Esophagus squamous epithelium (tissue), 5 donors: ENCODE measurements at places on chromosomes 7 and 10.

DNA sequence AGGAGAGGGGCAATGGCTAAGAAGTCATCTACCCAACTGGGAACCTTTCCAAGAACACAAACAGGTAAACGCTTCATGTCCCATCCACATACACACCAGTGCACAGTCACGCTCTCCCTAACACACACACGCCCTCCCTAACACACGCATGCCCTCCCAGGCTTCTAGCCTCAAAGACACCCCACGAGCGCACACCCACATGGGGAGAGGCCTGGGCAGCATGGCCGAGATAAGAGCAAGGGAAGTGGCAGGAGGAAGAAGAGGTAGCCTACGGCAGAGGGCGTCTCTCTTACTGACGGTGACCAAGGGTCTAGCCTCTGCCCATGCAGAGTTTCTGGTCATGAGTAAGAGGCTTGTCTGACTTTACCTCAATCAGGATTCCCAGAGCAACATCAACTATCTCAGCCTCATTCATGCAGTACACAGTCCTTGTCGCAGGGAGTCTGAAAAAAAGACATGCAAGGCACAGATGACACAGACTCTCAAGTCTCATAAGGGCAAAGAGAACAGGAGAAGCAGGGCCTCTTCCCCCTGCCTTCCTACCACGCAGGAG, 3.1 kb downstream of the CYREN start:
- no peak for DNase-seq

DNA sequence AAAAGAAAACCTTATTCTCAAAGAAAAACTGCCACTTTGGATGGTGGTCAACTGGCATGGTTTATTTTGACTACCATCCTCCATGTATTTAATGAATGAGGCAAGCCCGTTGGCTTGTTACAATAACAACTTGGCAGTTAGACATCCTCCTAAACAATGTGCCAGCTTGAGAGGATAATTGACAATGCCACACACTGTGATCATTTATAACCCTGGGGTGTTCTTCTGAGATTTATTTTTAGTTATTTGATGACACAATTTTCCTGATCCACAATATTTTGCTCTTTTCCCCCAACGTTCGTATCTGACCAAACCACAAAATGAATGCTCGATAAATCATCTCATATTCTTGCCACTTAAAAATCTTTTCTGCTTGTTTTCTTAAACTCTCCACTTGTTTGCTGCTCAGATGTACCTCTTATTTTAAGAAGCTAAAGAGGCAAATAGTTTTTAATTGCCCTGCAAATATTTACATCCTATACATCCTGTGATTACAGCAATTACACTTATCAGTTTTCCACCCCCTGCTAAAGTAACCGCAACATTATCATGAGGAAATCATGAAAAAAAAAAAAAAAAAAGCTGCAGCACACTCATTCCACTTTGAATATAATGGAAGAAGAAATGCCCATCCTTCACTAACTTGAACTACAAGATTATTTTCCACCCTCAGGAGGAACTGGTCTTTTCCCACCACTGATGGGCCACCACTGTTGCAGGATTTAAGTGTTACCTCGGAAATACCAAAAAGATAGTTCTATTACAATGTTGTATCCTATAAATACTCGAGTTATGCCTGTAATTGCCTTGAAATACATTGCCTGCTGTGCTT, 119.9 kb downstream of the MBL2 start:
- no peak for DNase-seq

DNA sequence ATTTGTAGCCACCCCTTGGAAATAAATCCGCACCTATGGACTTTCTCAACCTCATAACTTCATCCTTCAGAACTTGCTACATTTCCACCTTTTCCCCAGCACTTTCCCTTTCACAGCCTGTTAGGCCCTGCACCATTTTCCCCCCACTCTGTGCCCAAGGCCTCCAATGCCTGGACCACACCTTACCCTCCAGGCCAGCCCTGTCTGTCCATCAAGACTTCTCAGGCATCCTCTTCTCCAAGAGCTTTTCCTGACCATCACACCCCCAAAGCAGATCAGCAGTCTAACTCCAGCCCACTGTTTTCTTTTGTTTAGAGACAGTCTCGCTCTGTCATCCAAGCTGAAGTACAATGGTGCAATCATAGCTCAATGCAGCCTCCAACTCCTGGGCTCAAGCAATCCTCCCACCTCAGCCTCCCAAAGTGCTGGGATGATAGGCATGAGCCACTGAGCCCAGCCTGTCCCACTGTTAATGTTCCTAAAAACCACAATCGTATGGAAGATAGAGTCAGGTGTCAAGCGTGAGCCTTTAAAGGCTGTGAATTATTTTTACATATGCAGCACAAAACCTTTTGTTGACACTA, 116.8 kb downstream of the PARD3 start:
- no peak for DNase-seq

DNA sequence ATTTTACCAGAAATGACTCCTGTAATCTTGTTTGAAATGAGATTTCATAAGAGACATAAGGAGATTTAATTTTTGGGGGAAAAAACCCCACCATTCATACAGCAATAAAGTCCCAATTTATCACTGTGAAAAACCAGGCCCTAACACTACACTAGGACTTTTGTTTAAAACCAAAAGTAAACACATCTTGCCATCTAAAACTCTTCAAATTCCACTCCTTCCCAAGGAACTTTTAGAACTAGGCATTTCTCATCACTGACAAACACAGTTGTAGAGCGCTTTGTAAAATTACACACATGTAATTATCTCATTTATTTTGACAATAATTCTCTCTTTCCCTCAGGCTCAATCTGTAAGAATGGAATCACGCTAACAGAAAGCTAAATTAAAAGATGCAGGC, 128.1 kb upstream of the C1QL3 start:
- no peak for DNase-seq

DNA sequence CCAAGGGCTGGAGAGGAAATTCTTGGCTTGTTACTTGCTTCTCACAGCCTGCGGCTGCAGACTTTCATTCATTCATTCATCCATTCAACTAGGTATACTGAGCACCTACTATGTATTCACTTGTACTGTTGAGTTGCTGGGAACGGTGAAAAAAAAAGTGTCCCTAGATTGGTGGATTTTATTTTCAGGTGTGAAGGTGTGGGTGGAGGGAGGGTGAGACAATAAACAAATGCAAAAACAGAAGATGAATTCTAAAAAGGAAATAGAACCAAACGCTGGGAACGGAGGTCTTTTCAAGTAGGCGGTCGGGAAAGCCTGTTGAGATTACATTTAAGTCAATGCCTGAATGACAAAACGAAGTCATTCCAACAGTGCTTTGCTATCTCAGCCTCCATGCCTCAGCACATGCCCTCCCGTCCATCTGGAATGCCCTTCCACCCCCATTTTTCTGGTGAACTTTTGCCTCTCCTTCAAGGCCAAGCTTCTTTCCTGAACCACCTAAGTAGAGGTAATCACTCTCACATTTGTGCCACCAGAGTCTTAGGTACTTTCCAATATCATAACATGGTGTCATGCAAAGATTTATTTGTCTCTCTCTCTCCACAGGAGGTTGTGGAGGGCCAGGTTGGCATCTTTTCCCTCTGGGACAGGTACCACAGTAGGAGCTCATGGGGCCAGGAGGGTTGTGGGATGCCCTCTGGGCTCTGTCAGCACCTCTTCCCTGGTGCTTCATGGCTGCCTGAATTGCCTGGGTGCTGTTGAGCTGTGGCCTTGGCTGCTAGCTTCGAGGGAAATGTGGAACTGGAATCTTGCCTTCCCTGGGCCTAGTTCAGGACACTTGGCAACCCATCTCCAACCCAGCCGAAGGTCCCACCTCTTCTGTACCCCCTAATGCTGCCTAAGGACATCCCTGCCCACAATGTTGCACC, 5.5 kb downstream of the NKX2-3 start:
- no peak for DNase-seq

DNA sequence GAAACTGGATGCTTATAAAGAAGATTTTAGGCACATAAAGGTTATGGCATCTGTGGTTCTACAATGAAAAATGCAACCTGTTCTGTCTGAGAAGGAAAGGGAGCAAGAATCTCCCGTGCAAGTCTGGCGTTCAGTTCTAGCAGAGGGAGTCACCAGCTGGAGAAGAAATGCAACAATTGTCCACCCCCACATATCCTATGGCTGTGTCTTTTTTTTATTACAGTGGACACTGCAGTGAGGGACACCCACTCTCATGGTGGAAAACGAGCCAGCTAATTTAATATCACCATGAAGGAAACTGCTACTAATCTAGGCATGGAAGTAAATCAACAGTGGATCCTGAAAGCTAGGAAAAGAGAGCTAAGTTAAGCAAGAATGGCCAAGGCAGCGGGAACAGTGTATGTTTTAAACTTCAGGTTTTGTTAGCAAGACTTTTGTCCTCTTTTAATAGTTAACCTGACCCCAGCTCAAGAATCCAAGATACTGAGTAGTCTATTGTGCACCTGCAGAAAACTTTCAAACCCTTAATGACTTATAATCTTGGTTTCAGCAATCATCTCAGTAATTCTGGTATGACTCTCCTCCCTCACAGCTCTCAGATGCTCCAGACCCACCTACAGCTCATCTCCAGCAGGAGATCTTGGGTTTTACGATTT, 149.3 kb downstream of the FGFR2 start:
- DNase-seq = no peak

DNA sequence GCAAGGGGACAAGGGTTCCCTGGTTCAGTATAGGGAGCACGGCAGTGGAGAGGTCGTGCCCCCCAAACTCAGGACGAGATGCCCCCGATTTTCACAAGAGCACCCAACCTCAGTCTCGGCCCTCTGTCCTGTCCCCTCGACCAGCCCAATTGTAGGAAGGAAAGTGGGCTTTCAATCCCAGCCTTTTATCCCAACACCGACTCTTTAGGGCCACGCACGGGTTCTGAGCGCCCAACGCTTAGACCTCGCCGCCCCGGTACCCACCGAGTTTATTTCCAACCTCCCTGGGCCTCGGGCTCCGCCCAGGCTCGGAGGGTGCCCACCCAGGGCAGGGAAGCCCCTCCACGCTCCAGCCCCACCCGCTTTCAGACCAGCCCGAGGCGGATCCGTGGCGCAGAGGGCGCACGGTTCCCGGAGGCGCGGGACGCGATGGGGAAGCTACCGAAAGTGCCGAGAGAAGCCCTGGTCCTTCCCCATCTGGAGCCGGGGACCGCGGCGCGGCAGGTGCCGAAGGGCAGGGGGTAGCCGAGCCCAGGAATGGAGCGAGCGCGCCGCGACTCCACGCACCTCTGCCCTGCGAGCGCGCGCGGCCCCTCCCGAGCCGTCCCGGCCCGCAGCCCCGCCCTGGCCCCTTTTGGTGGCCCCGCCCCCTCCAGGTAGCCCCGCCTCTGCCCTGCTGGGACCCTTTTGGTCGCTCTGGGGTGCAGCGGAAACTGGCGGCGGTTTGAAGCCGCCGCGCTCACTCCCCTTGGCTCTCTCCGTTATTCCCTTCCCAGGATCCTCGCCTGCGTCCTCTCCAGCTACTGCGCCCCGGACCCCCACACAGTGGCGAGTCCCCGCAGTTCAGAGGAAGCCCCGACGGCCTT, 20.4 kb downstream of the GRID2IP start:
- no peak for DNase-seq

DNA sequence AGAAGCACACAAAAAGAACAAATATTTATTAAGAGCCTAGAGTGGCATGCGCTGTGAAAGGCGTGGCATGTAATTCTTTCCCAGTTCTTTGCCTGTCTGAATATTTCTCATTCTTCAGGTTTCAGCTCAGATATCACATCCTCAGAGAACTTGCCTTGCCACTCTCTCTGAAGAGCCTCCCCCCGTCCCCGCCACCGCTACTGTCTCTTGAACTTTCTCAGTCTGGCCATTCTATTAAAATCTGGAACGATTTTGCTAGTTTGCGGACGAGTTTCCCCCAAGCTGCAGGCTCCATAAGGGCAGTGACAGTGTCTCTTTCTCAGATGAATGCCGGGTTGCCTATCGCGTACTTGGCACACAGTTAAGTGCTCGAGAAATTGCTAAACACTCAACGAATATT, 787 bp upstream of the PLEKHA1 start:
- DNase-seq = no peak

DNA sequence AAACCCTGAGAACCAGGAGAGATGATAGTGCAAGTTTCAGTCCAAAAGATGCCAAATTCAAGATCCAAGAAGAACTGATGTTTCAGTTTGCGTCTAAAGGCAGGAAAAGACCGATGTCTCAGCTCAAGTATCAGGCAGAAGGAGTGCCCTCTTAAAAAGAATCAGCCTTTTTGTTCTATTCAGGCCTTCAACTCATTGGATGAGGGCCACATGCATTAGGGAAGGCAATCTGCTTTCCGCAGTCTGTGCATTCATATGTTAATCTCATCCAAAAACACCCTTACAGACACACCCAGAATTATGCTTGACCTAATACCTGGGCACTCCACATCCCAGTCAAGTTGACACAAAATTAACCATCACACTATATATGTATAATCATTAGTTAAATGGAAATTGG, 45.2 kb downstream of the DNAJB9 start:
- no peak for DNase-seq

DNA sequence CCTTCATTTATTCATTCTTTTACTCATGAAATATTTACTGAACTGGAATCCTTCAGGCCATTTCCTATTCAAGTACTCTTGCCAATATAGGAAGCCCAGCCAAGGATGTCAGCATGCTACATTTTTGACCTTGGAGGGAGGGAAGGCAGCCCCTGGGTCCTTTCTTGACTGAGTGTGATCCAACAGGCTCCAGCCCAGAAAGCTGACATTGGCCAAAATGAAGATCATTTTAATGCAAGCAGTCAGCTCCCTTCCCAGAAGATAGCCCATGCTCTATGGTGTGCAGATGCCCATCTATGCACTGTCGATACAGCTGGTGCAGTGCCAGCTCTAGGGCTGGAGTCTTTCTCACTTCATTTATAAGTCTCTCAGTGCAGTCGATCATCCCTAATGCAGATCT, 646.0 kb downstream of the KCNMA1 start:
- no peak for DNase-seq

GRCh38 chr10:11602919-11603523, 8.4 kb downstream of the USP6NL start:
- no peak for DNase-seq

GRCh38 chr10:71372882-71373495, 23.7 kb upstream of the CDH23 start:
- no peak for DNase-seq

- no peak for DNase-seq
Measured at GRCh38 chr10:78442836-78443550, 409.3 kb downstream of the RPS24 start.

DNA sequence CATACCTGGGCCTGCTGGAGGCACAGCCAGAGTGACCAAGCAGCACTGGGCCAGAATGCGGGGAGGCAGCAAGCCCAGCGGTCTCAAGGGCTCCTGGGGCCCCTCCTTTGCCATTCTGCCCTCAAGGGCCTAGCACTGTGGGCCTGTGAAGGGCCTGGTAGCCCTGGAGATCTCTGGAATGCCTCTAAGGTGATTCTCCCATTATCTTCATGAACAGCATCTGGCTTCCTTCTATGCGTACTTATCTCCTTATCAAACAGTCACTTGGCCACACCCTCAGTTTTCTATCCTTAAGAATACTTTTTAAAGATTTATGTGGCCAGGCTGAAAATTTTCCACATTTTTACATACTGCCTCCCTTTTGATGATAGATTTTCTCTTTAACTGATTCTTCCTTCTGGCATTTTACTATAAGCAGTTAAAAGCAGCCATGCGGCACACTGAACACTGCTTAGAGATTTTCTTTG, 67.5 kb upstream of the CCNY start:
- no peak for DNase-seq
